ENCODE measurements at places on chromosomes 3 and 15. TPM values are rescaled to one million over a fixed set of nuclear protein-coding genes. Genes with fewer than 3 reads are reported as not detected.

Gene SGO1
- 39.2 TPM for total RNA-seq

Gene PLCH1
- total RNA-seq = 0.16 TPM

Gene IL17RC
- 0.25 TPM for total RNA-seq

- no peak overlapping the region for H3K27ac ChIP-seq
- H3K4me1 ChIP-seq = no peaks in the 10 kb centered on the region
- no peak for DNase-seq
- H3K36me3 ChIP-seq = no peaks in the 10 kb centered on the region
- H3K27me3 ChIP-seq = peaks cover 7% of the 10 kb centered on the region
- H3K4me3 ChIP-seq = no peak overlapping the region
Measured at GRCh38 chr3:185082149-185082548, 70.7 kb downstream of the C3orf70 start.

DNA sequence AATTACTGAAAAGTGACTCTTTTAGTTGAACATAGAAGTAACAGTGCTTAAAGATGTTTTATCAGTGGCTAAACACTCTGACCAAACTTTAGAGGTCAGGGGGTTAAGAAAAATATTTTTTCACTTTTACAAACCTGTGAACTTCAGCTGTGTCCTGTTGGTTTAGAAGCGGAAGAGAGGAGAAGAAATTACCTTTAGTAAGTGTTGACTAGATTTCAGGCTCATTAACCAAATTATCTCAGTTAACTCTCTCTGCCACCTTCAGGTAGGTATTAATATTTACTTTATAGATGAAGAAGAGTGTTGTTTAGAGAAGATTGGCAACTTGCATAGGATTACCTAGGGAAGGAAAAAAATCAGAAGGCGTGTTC, 151.9 kb upstream of the CMC1 start:
- DNase-seq = no peak
- no peaks in the 10 kb centered on the region for H3K27me3 ChIP-seq
- no peak overlapping the region for H3K27ac ChIP-seq
- no peak overlapping the region for H3K4me3 ChIP-seq

DNA sequence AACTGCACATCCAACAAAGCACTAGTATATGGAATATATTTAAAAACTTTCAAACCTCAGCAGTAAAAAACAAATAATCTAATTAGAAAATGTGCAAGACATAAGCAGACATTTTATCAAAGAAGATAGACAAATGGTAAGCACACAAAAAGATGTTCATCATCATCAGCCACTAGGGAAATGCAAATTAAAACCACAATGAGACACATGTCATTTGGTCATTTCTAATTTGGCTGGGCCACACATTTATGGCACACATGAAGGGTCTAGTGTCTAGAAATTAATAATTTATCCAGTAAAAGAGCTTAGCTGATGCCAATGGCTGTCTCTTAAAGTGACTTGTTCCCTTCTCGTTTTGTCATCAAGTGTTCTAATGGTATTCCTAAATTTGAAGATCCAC, 45.8 kb downstream of the ARHGAP31 start:
- no peak overlapping the region for H3K4me3 ChIP-seq
- H3K27ac ChIP-seq = no peak overlapping the region
- no peaks in the 10 kb centered on the region for H3K4me1 ChIP-seq
- DNase-seq = no peak

DNA sequence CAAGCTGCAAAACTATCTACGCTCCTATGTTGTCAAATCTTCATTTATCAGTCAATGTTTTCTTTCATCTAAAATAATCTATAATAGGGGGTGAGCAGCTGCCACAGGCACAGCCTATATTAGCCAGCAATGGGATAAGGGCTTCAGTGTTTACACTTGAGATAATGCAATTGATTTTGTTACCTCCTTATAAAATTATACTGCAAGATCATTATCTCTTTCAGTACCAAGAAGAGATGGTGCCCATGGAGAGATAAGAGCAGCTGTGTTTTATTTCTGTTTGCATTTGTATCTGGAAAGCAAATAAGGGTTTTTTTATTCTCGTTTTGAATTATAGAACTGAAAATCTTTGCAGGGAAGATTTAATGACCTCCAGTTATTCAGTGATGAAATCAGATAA, 68.9 kb downstream of the PLD1 start:
- H3K36me3 ChIP-seq = no peaks in the 10 kb centered on the region
- no peak for DNase-seq
- no peaks in the 10 kb centered on the region for H3K4me1 ChIP-seq
- H3K27me3 ChIP-seq = peaks cover 11% of the 10 kb centered on the region
- no peak overlapping the region for H3K4me3 ChIP-seq
- no peak overlapping the region for H3K27ac ChIP-seq

DNA sequence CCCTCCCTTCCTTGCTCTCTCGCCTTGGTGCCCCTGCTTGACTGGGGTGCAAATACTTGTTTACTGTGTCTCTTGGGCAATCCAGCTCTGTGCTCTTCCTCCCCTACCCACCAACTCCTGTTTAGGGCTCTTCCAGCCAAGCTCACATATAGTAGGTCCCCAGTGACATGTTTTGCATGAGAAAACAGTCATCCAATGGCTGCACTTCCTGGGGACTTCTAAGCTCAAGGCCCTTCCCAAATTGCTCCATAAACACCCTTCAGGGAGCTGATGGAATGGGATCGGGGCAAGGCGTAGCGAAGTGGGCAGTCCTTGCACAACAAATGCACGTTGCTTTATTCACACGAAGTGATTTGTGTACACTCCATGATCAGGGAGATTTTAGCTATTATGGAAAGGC, 9.4 kb upstream of the COPG1 start:
- DNase-seq = no peak
- no peaks in the 10 kb centered on the region for H3K36me3 ChIP-seq
- no peaks in the 10 kb centered on the region for H3K27me3 ChIP-seq
- peaks cover 15% of the 10 kb centered on the region for H3K4me1 ChIP-seq

DNA sequence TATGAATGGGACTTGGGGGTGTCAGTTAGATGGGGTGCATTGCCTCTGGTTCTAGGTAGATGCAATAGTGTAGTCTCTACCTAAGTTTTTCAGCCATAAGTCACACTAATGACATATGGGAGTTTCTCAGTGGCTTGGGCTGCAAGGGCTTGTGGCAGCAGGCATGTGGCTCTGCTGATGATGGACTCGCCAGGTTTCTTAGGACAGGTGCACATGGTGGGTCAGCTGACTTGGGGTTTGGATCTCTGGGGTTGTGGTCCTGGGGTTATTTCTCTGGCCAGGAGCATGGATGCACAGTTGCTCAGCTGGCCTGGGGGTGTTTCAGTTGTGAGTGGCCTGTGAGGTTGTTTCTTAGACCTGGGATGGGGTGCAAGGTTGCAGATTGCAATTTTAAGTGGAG, 120.0 kb upstream of the DCBLD2 start:
- H3K27ac ChIP-seq = no peak overlapping the region
- H3K4me1 ChIP-seq = no peaks in the 10 kb centered on the region
- H3K36me3 ChIP-seq = no peaks in the 10 kb centered on the region
- no peak overlapping the region for H3K4me3 ChIP-seq
- DNase-seq = no peak
- peaks cover 4% of the 10 kb centered on the region for H3K27me3 ChIP-seq
